ENCODE measurements at places on chromosomes 3 and 15.

DNA sequence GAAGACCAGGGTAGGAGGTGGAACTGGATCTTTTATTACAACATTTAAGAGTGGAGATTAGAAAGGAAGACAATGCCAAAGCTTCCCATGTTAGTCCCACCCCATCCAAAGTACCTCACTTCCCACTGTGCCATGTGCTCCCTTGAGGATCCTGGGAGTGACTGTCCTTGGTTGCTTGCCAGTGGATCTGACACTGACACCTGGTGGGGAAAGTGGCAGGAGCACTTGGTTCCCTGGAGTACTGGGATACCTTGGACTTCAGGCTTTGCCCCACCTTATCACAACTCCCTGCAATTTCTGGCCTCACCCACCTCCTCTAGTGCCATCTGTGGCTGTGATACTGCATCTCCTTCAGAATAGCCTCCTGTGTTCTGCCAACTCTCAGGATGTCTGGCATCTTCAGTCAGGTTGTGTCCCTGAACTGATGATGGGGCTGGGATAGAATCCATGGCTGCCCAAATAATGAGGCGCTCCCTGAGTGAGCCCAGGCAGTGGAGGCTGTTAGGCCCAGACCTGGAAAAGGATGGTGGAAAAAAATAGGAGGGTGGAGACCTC is 1.3 kb downstream of the ELL3 start:
- DNase-seq, result no peak

GRCh38 chr15:90924375-90924774 is 8.0 kb downstream of the HDDC3 start:
- DNase-seq, result no peak

DNA sequence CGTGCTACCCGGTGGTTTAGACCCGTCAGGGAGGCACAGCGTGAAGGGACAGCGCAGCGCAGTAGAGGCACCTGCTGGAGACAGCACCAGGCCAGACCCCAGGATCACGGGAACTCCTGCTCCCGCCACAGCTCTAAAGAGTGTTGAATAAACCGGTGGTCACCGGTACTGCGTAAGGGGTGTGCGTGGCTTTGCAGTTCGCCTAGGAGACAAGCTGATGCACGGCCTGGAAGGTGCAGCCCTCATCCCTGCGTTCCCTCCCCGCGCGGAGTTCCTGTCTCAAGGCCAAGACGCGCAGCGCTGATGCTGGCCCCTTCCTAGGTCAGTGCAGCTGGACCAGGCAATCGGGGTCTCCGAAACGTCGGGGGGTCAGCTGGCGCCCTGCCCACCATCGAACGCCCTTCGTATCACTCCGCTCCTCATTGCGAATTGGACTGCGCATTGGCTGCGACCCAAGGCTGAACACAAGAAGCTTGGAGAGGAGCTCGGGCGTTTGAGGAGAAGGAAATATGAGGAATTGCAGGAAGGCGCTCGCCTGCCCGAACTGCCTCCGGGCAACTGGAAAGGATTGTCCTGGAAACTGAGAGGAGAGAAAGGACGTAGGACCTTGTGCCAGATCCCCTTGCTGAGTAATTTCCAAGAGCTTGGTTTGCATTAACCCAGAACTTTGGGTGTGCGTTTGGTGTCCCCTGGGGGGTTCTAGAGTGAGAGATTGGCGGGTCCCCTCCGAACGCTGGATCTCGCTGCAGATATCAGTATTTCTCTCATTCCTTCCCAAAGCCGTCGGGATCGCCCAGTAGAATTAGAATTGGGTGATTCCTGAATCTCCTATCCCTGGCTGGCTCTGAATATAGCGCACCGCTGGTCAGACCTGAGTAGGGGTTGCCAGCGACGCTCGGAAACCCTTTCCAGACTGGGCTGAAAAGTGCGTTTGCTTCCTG is 2.3 kb upstream of the SOX14 start:
- DNase-seq, result no peak

DNA sequence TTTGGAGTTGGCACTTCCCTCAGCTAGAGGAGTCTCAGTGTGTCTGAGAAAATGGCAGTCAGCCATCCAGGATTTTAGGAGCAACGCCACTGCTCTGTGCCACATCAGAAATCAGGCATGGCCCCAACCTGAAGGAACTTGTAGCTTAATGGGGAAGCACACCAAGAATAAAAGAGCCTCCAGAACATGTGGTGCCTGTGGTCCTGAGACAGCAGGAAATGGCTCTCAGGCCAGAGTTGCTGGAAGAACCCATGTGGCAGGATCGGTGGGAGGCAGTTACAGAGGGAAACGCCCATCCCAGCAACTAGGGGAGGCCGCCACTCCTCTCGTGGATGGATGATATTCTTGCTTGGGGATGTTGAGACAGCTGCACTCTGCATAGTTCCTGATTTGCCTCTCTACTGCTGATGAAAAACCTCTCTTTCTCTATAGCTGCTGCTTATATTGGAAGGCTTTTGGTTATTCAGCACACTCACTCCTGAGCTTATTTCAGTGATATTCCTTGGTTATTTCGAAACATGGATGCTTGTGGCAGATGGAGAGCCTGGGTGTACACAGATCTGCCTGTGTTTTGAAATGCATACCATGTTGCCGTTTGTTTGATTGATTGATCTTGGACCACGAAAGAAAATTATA is 52.4 kb downstream of the KLHL25 start:
- DNase-seq, result no peak

DNA sequence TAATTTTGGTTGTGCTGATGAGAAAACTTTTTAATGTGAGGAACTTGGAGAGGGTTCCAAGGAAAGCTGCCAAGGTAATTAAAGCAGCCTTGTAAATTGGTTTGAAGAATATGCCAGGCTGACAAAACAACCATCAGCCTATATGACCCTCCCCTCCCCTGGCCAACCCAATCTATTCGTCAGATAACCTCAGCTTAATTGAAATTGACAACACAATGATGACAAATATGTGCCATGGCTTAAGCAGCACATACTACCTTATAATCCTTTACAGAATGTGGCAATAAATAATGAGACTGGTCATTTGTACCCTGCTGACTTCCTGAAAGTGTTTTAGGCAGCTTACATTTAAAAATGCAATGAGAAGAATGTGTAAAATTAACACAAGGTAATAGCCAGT is 118.2 kb downstream of the EFHB start:
- DNase-seq, result no peak

DNA sequence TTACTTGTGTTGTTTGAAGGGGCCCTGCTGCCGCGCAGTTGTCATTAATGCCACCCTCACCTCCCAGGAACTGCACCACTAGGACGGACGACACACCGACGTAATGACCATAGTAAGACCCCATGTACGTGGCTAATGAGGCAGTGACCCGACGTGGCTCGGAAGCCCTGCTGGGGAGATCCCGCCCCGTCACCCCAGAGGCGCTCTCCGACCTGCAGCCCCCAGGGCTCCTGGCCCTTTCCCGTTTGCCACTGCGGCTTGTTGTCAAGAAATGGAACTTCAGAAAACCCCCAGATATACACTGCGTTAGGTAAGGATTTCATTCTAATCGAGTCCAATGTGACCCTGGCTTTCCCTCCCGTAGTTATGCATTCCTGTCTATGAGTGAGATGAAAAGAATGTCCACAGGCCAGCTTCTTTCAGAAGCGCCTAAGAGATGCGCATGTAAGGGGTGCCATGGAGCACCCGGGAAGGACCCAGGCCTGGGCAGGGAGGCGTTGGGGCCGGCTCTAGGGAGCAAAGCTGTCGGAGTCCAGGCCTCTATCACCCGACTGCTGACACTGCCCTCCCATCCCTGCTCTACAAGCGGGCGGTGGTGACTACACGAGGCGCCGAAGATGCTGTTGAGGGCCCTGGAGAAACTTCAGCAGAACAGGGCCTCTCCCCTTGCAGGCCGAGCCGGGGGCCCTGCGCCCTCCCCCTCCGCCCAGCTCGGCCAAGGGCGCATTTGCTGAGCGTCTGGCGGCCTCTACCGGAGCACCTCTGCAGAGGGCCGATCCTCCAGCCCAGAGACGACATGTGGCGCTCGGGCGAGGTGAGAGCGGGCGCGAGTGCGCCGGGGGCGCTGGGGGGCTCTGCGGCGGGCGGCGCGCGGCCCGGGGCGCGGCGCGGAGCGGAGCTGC is at the start of gene GABRA5:
GABRA5 (plus strand) TSS at position 765 of the 902 bp plus-strand sequence. CDS start 2,187 bp downstream, outside the sequence.
- DNase-seq, result no peak

DNA sequence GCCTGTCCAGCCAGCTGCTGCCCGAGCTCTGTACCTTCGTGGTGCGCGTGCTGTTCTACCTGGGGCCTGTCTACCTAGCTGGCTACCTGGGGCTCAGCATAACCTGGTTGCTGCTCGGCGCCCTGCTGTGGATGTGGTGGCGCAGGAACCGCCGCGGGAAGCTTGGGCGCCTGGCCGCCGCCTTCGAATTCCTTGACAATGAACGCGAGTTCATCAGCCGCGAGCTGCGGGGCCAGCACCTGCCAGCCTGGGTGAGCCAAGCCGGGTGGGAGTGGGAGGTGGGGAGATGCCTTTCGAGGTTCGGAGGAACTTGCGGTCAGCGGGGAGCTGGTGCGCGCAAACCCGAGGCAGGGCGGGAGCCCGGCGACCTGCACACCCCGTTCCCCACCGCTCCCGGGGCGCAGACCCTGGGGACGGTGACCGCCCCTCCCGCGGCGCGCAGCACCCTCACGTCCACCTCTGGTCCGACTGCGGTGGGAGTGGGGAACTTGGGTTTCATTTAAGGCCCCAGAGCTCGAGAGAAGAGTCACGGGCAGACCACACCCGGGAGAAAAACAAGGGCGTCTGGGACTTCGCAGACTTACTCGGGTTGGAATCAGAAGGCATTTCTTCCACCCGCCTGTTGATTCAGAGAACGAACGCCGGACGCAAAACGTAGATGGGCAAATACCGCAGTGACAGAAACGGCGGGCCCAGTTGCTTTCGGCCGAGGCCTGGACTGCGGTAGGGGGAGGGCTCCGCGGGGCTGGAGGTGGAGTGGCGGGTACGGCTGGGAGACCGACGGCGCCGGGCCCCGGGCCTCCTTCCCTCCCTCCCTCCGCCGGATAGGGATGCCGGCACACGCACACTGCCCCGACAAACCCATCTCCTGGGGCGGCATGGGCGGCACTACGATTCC is 708 bp downstream of the ESYT3 start:
- no peak for DNase-seq

All from CD4-positive, alpha-beta T cell treated with Interferon gamma for 1 hour (primary cell).